ENCODE measurements at places on chromosomes 1 and 21.

DNA sequence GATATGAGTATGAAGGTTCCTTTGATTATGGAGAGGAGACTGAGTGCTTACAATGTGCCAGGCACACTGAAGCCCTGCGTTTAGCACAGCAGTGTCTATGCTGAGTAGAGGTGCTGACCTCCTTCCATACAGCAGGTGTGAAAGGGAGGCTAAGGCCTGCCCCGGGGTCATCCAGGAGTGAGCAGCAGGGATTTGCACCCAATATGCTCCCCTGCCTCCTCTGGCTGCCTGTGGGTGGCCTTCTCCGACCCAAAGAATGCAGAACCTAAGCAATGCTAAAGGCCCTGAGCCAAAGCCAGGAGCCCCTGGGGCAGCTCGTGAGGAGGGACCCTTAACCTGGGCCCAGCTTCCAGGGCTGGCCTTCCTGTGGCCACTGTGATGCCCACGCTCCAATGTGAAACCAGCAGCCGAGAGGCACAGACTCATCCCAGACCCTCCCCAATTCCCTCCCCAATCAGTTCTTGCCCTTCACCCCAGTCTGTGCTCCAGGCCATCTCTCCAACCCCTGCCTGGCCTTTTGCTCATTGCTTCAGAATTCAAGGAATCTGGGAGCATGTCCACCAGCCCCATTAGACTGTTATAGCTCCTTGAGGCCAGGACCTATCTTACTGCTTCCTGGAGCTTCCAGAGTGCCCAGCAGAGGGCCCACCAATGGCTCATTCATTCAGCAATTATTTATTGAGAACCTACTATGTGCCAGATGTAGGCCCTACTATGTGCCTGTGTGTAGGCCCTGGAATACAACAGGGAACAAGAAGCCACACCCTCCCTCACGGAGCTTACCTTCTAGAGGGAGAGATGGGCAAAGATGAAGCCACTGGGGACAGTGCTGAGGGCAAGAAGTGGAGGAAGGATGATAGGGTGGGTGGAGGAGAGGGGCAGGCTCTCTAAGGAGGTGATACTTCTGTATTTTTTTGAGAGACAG is 53.3 kb downstream of the TAS1R2 start:
- no peak for DNase-seq

GRCh38 chr1:60461925-60462595 is 388.5 kb upstream of the C1orf87 start:
- no peak for DNase-seq

DNA sequence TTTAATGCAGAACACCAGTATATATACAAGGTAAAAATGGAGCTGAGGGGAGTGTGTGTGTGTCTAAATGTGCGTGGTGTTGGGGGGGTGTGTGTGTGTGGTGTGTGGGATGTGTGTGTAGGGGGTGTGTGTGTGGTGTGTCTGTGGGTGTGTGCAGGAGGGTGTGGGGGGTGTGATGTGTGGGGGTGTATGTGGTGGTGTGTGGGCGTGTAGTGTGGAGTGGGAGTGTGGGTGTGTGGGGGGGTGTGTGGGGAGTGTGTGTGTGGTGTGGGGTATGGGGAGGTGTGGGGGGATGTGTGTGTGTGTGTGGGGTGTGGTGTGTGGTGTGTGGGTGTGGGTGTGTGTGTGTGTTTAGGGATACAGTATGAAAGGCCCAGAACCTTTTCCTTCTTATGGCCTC is 202.3 kb upstream of the CACYBP start:
- no peak for DNase-seq

DNA sequence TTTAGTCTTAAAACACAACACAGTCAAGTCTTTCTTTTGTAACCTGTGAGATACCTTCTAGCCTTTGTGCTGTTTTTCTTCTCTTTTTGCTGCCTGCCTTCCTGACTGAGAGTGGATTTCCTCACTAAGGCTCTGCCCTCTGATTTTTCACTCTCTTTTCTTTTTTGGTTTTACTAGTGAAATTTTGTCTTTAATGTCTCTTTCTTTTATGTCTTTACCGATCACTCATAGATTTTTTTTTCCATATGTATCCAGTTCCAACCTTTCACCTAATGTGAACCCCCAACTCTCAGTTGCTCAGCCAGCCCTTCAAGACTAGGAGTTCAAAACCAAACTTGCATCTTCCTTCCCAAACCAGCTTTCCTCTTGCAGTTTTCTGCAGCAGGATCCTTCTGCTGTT is 6.5 kb downstream of the LGALS8 start:
- DNase-seq = no peak

- DNase-seq = no peak
Observed at GRCh38 chr1:118504867-118505266, 319.8 kb upstream of the SPAG17 start.

DNA sequence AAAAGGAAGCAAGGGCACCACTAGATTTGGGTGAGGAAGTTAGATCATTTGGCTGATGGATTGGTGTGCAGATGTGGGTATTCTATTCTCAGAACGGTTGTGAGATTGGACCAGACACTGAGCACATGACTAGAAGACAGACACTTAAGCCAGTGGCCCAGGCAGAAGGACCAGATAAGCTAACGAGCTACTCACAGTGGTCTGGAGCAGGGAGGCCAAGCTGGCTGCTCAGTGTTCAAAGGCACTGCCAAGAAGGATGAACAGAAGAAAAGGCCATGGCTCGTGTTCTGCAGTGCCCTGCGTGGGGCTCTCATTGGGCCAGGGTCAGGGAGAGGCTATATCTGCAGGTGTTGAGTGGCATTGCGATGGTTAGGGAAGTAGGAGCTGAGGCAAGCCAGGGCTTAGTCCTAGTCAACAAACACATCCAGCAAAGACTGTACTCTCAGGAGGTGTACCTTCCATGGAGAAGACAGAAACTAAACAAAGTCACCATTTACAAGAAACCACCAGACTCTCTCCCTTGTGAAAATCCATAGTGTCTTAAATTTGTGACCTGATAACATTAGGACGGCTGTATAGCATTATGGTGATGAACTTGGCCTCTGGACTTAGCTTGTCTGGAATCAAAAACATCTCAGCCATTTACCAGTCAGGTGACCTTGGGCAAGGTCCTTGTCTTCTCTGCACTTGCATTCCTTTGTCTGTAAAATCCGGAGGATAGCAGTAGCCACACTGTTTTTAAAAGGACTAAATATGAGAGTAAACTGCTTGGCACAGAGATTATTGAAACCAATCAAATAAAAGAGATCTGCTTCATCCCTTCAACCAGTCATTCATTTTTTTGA is 274.5 kb downstream of the SIPA1L2 start:
- DNase-seq = no peak

DNA sequence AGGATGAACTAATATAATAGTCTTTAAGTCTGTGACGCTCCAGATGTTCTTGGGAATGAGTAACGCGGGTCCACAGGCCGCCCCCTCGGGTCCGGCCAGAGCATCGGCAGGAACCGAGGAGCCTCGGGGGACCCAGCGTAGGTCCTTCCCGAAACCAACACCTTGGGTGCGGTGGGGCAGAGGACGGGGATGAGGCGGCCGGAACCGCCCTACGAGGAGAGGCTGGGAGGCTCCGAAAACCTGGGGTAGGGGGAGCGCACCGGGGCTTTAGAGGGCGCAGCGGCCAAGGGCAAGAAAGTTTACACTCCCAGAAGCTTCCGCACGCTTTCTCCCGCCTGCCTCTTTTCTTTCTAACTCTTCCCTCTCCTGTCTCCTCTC is 7.1 kb downstream of the DMRTA2 start:
- DNase-seq = no peak

DNA sequence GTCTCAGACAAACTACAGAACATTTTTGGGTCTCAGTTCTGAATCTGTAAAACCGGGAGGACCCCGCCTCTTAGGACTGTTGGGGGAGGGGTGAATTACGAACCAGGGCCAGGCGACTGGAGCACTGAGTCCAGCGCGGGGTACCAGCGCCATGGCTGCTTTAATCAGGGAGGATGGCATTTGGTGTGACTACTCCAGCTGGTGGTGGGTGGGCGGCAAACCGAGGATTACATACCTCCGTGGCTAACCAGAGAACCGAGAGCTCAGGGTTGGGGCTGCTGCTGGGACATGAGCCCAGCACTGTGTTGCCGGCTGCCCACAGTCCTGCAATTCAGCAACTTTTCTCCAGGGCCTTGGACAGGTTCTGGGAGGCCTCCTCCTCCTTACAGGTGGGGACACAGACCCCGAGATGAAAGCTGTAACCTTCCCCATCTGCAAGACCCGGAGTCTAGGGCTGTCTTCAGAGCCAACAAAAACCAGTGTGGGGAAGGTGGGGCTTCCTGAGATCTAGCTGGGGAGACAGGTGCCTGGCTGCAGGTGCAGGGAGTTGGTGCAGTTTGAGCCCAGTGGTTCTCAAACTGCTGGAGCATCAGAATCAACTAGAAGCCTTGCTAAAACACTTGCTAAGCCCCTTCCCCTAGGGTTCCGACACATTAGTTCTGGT is 273.5 kb downstream of the FOXD2 start:
- DNase-seq = no peak

DNA sequence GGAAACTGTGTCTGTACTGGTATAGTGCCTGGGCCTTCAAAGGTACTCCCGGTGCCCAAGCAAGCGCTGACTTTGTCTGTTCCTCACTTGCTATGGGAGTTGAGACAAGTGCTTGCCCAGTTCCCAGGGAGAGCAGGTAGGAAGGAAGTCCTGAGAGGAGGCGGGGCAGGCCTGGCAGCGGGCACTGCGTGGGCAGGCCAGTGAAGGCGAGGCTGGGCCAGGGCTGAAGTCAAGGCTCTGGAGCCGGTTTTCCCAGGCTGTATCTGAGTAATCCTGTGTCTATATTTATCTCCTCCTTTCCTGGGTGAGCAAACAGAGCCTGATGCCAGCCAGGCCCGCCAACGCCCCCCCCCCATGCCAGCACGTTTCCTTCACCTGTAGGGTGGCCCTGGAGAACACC is 15.9 kb upstream of the EDN2 start:
- no peak for DNase-seq

- DNase-seq = no peak
Observed at GRCh38 chr1:33815061-33815460, 48.8 kb upstream of the HMGB4 start.

- no peak for DNase-seq
Observed at GRCh38 chr1:233631810-233632405, 18.0 kb downstream of the KCNK1 start.

GRCh38 chr1:47611992-47612391 is 174.1 kb downstream of the FOXD2 start:
- DNase-seq = no peak

GRCh38 chr1:243406424-243406823 is 150.6 kb downstream of the SDCCAG8 start:
- DNase-seq = no peak

- no peak for DNase-seq
Observed at GRCh38 chr1:24424207-24424606, 8.6 kb downstream of the NIPAL3 start.

DNA sequence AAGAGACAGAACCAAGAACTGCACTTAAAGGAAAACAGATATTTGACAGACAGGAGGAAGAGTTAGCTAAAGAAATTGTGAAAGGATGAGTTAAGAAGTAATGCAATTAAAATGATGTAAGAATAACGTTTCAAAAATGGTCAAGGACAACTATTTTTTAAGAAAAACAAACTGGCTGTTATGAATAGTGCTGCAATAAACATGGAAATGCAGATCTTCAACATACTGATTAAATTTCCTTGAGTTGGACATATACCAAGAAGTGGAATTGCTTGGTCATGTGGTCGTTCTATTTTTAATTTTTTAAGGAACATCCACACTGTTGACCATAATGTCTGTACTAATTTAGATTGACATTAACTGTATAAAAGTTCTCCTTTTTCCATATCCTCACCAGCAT is 23.1 kb upstream of the PHTF1 start:
- no peak for DNase-seq

- no peak for DNase-seq
Observed at GRCh38 chr1:220483700-220484099, 44.2 kb upstream of the MARK1 start.

DNA sequence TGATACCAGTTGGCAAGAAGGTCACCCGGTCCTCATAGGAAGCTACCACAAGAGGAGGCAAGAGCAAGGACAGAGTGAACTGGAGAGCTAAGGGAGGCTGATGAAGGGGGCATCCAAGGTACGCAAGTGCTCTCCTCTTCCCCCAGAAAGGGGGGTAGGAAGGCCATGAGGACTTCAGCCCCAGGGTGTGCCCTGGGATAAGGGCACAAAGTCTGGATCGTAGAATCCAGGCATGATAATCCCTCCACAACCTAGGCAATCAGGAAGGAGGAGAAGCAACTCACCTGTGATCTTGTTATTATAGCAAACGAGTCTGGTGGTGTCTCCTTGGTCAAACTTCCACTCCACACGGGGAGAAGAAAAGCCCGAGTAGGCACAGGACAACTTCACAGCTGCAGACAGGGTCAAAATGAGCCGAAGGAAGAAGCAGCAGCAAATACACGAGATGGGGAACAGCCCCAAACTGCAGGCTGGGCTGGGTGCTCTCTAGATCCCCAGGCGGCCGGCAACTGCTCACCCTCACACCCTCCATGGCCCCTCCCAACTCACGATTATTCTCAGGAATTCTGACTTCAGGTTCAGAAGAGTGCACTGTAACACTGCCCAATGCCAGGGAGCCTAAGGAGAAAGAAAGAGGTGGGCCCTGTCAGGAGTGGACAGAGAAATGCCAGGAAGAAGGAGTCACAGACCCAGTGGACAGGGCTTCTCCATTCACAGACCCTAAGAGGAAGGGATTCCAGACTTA is 20.0 kb downstream of the F11R start:
- DNase-seq = no peak

GRCh38 chr1:14820295-14821085 is 222.0 kb downstream of the KAZN start:
- DNase-seq = no peak

DNA sequence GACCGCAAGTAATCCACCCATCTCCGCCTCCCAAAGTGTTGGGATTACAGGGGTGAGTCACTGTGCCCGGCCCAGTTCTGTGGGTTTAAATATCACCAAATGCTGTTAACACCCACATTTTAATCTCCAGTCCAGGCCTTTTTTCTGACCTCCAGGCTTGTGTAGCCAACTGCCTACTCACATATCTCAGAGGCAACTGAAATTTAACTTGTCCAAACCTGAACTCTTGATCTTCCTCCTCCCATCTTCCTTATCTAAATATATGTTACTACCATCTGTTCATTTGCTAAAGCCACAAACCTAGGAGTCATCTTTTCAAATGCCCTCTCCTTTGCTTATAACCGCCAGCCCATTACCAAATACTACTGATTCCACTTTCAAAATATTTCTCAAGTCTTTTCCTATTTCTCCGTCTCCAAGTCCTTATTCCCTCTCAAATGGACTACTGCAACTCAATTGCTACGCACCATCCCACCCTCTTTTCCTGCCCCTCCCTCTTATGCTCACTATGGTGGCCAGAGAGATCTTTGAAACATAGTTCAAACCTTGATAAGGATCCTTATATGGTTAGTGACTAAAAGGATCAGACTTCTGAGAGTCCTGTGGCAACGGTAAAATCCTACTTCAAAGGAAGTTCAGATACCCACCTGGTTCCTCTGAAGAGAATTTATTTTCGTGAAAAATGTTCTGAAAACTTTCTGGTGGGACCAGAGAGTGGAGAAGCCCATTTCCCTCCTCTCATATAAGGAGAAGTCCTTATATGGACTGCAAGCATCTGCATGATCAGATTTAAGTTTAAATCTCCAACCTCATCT is 78.5 kb upstream of the CDC42BPA start:
- no peak for DNase-seq
